ENCODE measurements at places on chromosomes 12 and 14.
A peak's percentile ranks its signal among the peaks of the same experiment; 100 is the strongest.

GRCh38 chr14:99829450-99829849, 36.2 kb downstream of the EML1 start:
- DNase-seq, result no peak

DNA sequence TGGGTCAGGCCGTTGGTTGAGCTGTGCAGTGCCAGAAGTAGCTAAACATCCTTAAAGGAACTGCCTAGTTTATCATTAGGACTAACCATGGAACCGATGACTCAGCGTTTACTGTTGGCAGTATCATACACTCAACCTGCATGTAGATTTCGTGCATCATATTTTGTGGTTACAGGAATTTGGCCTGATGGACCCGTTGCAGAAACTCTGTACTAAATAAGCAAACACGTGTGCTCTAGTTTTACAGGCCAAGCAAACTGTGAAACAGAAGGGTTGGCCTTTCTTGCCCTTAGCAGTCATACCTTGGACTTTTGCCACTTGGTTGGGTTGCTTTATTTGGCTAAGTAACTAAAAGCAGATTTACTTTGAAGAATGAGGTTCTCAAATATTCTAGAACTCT, 35.6 kb downstream of the DGLUCY start:
- no peak for DNase-seq

GRCh38 chr12:33795536-33795935, 226.8 kb upstream of the ALG10 start:
- DNase-seq, result no peak

DNA sequence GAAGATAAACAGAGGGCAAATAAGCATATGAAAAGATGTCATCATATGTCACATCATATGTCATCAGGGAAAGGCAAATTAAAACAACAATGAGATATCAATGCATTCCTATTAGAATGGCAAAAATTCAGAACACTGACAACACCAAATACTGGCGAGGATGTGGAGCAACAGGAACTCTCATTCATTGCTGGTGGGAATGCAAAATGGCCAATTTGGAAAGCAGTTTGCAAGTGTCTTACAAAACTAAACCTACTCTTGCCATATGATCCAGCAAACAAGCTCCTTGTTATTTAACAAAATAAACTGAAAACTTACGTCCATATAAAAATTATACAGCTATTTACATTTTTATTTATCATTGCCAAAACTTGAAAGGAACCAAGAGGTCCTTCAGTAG, 32.7 kb downstream of the CPM start:
- DNase-seq, result no peak

DNA sequence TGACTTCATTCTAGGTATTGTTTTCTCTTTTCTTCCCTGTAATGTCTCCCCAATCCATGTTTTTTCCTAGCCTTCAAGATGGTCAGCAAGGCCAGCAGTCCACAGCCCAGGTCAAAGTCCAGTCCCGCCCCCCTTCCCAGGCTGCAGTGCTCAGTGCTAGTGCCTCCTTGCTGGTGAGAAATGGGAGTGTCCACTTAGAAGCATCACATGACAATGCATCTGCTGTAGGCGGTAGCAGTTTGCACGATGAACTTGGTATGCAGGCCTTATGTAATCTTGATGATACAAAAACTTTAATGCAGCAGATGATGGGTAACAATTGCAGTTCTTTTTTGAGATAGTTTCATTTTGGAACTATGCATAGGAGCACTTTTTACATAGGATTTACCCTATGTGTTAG, 88.4 kb downstream of the PCNX1 start:
- DNase-seq, result no peak

GRCh38 chr14:93951635-93952540, 24.5 kb downstream of the ASB2 start:
- DNase-seq, result no peak

GRCh38 chr14:105978618-105979295, 452.4 kb downstream of the TMEM121 start:
- DNase-seq, result no peak

DNA sequence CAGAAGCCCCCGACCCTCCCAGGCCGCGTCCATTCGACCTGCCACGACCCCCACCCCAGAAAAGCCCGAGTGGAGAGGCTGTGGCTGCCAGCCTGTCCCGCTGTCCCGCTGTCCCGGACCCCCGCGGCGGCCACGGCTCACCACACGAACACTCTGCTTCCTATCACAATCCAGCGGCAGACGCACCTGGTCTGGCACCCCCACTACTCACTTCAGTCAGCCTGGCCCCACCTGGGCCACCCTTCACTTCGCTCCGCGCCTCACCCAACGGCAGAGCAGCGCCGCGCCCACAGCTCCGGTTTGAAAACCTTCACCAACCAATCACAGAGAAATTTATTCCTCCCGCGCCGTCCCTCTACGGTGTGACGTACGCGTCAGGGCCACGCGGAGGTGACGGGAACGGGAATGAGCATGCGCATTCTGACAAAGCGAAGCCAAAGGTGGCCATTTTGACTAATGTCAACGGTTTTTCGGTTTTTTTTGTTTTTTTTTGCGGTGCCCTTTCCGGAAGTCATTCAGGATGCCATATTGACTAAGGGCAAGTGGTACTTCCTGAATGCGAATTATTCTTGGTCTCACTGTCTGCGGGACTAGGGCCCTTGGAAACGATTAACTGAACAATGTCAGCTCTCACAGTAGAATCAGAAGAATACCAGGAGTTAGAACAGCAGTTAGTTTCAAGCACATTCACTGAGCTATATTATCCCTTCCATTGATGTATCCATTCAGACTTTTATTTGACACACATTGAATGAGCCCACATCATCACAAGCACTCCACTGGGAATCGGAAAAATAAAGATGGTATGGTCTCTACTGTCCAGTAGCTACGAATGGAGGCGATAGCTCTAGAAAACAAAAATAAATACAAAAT, at the start of gene RACGAP1:
Gene RACGAP1, minus strand, starts transcription at position 308 of the 873 bp plus-strand sequence. CDS start 8,779 bp downstream, outside the sequence.
- peak; percentile 93 for DNase-seq

DNA sequence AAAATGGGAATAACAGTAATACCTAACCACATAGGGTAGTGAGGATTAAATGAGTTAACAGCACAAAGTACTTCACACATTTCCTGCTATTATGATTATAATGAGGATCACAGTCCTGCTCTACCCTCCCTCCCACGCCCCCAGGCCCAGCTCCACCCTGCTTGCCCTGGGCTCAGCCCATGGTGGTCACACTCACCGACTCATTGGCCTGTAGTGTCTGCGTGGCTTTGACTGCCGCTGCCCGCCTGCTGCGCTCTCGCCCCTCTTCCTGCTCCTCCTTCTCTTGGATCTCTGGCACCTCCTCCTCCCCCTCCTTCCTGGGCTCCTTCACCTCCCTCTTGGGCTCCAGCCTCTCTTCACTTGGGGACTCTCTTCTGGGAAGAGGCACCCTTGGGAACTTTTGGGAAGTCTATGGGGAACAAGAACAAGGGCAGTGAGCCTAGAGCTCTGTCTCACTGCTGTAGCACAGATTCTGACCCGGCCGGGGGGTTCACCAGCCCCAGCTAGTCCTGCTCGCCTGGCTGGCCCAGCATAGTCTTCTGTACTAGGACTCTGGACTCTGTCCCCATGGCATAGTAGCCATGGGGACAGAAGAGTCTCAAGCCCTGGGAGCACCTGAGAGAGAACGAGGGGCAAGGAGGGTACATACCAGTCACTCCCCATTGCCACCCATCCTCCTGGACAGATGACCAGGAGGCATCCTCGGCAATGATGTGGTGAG, 7.1 kb upstream of the PNMA1 start:
- DNase-seq, result no peak

DNA sequence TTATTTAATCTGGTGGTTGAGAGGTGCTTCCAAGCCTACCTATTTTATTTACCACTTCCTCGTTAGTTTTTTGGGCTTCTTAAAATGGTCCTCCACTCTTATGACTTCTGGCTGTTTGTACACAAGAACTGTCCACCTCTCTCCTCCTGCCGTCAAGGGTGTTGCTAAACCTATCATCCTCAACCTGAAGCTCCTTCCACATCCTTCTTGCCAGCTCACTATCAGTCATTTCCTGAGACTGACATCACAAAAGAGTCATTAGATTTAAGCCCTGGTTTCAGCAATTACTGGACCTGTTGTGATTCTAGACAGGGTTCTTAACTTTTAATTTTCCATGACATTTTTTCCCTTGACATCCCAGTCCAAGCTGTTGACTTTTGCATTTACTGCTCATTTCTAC, 91.9 kb downstream of the BICD1 start:
- DNase-seq, result no peak

DNA sequence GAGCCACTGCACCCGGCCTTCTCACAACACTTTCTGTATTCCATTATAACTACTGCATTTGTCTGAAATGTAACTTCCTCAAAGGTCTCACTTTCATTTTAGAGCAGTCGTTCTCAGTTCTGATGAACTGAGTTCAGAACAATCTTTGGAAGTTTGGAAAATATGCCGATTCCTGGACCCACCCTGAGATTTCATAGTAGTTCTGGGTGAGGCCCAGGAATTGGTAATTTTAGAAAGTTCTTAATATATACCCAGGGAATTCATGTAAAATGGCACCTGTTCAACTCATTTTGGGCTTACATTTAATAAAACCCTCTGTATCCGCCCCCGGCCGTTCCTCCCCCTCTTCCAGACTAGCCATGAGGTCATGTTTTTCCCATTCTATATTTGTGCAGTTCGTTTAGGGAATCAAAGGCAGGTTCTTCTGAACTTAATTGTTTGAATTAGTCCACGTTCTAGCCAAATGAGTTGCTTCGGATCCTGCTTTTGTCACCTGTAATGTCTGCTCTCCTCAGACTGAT, 5.9 kb downstream of the GSG1 start:
- DNase-seq, result no peak

- DNase-seq, result no peak
Observed at GRCh38 chr12:22282283-22282682, 52.2 kb downstream of the ST8SIA1 start.

- DNase-seq, result no peak
Observed at GRCh38 chr12:79233341-79233781, 368.8 kb downstream of the SYT1 start.

DNA sequence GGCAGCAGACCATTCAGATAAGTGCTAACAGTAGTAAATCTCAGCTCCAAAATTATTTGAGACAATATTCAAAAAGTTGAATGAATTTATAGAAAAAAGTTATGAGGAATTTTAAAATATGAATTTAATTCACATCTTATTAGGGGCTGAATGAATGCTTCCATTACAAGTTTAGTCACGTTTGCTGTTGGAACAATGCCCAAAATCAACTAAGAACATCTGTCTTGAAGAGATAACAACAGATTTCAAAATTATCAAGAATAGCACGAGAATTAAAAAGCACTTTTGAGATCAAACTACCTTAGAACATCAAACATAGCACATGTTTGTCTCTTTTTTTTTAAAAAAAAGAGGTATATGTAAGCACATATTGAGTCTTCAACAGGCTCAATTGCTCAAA, 115.4 kb upstream of the PPFIA2 start:
- no peak for DNase-seq

GRCh38 chr12:39341179-39341578, 101.7 kb downstream of the KIF21A start:
- DNase-seq, result no peak

DNA sequence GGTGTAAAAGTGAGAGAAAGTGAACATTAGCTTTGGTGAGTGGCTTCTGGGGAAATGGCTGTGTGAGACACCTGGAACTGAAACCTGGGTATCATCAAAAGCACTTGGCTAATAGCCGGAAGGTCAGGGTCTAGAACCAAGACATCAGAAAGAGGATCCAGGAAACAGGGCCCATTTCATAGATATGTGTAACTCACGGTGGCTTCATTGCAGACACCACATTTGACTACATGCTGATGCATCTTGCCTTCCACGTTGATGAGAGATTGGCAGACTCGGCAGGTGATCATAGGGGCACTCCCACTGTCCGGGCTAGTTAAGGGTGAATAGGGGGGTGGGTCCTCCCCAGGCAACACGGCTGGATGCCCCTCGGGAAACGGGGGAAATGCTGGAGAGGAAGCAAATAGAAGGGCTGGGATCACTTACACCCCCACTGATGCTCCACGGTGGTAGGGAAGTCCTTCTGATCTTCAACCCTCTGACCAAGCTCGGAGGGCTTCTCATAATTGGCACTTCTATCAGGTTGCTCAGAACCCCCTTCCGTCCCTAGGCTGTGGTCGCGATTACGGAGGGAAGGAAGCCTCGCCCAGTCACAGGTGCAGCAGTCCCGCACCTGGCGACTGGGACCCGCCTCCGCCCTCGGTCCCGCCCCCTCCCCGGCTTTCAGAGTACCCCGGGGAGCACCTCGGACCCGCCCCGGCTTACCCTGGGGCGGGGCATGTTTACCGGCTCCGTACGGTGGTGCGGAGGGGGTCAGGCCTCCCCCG, 593 bp downstream of the PIP4P1 start:
- no peak for DNase-seq

DNA sequence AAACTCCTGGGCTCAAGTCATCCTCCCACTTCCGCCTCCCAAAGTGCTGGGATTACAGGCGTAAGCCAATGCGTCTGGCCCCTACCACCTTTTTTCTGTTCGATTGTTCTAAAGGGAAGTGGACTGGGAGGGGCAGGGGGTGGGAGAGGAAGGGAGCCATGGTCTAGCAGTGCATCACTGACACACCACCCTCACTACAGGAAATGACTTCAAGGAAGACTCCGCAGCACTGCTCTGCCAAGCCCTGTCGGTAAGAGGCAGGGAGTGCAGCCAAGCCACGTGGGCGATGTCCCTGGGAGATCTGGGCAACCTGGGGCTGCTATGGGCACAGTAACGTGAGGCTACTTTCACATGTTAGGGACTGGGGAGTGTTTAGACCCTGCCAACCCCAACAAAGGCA, 18.0 kb downstream of the LRRC74A start:
- peak; percentile 25 for DNase-seq

DNA sequence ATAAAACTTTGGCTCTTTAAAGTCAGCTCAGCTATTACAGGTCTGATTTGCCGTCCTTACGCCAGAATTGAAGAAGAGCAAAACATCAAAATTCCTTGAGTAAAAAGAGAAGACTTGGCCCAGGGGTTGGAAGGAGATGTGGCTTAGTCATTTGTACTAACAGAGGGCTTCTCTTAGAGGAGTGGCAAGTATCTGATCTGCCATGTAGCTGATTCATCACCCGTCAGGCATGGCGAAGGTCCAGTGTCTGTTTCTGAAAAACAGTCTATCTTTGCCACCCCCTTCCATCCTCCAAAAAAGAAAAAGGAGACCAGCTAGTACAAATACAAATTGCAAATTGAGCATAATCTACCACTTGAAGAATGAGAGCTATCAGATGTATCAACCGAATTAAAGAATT, 91.9 kb downstream of the RAD52 start:
- DNase-seq, result no peak

- DNase-seq, result no peak
Observed at GRCh38 chr14:58280954-58281787, 17.2 kb upstream of the ARID4A start.

DNA sequence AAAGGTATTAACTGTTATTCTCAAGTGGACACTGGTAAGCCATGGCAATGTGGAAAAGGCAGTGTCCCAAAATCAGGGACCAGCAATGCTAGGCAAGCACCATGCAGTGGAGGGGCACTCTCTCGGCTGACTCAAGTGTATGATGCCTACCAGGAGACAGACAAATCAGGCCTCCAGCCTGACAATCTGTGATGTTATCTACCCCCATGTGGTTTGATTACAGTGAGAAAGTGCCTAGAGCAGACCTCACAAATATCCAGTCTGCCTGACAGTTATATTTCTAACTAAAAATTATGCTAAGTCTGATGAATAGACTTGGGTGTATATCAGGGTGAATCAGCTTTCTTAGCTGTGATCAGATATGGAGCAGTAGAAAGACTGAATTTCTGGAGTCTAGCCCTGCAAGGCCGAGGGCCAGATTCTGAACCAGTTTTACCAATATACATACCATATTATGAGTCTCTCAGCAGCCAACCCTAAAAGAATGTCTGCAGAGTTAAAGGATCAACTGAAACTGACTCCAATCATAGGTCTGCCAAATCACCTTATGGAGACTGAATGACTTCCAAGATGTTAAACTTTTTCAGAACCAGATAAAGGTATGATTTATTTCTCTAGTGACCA, 3.2 kb downstream of the PLBD1 start:
- DNase-seq, result no peak
